ENCODE measurements at places on chromosomes 1 and 21.
A peak's percentile ranks its signal among the peaks of the same experiment; 100 is the strongest.

GRCh38 chr1:227560393-227561173 is 2.8 kb upstream of the ZNF678 start:
- DNase-seq = no peak

- no peak for DNase-seq
These were observed 403.0 kb upstream of the USP24 start for GRCh38 chr1:55618199-55618598.

DNA sequence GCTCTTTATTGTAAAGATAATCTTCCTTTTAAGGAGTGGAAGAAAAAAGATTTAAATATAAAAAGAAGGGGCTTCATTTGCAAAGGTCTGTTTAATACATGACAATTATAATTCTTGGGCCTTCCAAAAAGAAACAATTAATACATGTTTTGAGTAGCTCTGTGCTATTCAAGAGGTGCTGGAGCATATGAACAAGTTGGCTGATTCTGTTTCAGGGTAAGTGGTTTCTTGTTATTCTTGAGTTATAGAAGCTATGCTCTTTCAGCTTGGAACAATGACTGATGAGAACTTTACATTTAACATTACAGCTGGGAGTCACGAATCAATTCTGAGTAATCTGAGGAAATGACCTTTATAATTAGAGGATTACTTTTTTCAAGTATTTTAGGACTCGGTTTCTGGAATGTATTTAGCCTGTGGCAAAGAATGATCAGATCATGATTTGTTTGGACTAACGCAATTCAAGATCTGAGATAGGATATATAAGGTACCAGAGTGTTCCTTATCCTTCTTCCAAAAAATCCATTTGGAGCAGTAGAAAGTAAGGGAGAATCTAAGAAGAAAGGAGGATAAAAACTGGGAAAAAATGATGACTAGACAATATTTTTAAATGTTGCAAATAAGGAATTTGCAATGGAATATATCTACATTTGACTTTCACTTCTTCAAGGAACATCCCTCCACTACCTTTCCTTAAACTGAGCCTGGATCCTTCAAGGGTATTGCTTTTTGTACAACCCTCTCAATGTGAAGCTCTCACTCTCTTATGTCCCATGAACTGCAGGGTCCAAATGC is 77.1 kb upstream of the KCTD3 start:
- no peak for DNase-seq

GRCh38 chr1:248730507-248731335 is 24.8 kb downstream of the LYPD8 start:
- DNase-seq = no peak

DNA sequence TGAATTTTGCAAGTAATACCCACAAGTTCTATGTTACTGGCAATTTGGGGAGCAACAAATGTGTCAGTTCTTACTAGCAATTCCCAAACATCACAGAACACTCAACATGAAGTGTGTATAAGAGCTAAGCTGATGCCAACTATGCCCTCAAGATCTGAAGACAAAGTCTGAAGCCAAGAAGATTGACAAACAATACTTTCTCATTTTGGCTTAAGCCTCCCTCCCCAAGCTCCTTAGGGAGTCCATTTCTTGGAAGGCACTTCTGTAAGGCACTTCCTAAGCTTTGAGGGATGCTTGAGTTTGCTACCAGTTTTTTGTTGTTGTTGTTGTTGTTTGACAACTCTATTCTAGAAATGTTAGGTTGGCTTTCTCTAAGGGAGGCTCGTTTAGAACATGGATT is 154.4 kb upstream of the ZNF644 start:
- no peak for DNase-seq

DNA sequence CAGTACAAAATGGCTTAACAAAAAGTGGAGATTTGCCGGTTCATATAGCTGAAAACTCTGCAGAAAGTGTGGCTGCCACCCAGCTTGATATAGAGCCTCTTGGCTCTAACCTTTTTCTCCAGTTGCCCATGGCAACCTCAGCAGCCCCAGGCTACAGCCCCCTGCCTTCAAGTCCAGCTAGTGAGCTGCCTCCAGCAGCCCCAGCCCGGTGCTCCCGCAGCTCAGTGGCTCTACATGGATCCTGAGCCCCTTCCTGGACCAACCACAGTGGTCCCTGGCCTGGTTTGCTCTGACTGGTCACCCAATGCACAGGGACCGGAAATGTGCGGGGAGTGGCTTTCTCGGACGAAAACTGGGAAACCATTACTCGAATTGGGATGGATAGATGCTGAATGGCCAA is 13.3 kb upstream of the ATF3 start:
- no peak for DNase-seq

GRCh38 chr1:243917177-243917862 is 67.3 kb upstream of the AKT3 start:
- no peak for DNase-seq

- no peak for DNase-seq
These were observed 13.6 kb upstream of the GPR137B start for GRCh38 chr1:236128646-236129178.

- no peak for DNase-seq
These were observed 8.5 kb upstream of the EXO1 start for GRCh38 chr1:241839369-241839979.

- DNase-seq = no peak
These were observed 111.3 kb downstream of the HIVEP3 start for GRCh38 chr1:41807390-41807789.

- no peak for DNase-seq
These were observed 12.9 kb upstream of the LEMD1 start for GRCh38 chr1:205434738-205435137.

DNA sequence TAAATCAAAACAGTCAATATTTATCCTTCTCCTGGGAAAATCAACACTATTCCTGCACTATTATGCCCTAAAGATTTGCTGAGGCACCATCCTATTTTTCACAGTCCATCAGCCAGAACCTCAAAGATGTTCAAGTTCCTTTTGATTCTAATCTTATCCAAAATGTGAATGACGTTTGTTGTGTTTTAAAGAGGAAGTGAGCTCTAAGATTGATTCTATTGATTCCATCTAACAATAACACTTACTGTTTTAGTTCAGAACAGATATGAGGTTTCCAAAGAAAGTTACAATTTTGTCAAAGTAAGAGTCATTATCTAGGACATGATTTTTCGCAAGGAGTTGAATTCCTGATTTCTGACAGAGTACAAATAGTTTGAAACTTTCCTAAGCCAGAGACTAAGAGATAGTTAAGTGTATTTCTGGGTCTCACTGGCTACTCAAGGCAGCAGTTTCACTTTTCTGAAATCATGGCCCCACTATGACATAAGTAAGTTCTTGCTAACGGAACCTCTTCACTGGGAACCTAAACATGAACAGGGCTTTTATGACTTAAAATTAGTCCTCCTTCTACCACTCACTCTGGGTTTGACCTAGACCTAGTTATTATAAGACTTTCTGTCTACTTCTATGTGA is 84.7 kb downstream of the LHX9 start:
- DNase-seq = no peak

GRCh38 chr1:228919914-228920313 is 184.6 kb downstream of the RHOU start:
- DNase-seq = no peak

DNA sequence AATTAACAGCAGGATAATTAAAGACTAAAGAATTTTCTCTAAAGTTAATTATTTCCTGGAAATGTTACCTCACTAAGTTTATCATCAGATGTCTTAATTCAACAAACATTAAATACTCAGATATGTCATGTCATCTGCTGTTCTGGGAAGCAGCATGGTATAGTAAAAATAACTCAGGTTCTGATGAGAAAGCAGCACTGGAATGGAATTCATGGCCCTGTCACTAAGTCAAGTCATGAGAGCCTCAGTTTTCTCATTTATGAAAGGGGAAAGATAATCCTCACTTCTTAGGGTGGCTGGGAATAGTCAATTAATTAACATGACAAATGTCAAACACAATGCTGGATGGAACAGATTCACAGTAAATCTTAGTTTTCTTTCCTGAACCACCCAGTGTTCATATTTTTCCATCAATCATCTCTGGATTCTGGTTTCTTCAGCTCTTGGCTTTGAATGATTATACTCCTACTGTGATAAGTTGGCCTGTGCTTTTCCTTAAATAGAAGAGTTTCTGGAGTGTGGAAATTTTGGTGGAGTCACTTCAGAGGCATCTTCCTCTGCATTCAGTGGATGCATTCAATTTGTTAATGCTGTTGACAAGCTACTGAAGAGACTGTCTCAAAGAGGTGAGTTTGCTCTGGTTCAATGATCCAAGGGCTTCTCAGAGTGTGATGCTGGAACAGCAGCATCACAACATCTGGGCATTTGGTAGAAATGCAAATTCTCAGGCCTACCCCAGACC is 319.4 kb downstream of the KCNH1 start:
- no peak for DNase-seq

DNA sequence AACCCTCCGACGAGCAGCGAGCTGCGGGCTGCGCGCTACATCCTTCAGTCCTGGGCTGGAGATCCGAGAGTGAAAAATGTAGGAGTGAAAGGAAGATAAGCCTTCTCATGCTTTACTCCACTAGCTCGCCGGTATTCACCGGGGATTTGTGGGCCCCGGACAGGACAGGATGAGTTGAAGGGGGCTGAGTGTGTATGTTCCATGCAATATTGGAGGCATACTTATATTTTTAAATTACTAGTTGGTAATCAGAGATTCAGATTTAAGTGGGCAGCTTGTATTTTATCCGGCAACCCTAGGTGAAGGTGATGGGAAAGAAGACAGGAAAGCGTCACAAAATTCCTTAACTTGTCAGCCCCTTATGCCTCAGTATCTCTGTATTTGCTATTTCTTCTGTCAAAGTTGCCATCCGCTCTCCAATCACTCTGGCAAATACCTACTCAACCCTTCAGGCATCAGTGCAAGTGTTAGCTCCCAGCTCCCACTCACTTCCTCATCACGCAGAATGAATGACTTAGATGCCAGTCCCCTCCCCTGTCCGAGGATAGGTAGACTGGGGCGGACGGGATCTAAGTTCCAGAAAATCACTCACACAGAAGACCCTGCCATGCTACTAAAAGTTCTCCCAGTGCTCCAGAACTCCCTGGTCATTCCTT is 503 bp upstream of the PIGM start:
- DNase-seq = no peak

- no peak for DNase-seq
These were observed 66.0 kb downstream of the PLEKHA6 start for GRCh38 chr1:204293605-204294337.

DNA sequence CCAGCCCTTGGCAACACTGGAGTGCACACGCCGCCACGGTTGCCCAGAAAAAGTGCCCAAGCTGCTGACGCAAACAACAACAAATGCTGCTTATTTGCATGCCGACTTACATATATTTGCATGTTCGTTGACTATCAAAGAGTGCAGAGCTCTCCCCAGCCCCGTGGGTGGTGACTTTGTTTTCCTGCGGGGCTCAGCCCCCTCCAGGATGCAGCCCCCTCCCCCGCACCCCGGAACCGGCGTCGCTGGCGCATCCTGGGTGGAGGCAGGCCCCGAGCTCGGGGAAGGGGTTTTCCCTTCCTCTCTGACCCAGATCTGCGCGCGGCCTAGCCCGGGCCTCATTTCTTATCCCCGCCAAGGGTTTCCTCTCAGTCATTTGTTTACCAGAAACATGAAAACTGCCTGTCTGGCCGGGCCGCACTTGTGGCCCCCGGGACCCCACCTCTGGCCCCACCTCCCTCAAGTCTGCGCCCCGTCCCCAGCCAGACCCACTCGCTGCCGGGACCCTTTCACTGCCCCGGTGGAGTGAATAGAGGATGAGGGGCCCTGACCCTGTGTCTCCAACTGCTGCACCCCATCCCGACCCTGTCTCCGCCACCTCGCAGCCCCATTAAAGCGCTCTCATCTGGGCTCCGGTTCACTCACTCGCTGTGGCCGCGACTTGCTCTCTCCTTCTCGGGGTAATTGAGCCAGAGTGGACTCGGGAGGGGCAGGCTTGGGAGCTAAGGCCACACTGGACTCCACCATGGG is 5.5 kb downstream of the TNFRSF25 start:
- peak; percentile 66 for DNase-seq

DNA sequence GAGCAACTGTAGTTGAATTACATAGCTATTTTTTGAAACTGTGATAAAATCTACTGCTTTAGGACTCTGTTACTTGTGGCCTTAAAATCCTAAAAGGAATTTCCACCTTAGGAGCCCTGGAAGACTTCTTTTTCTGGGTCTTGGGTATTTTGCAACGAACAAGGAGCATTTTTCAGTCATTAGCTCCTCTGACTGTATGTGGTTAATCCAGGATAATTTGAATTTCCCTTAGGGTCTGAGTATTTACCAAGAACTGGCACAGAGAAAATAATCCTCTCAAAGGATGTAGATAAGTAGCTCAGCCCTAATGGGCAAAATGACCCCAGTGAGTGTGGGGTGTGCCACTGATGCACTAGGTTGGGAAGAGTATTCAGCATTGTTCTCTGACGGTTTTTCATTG is 170.4 kb downstream of the VAV3 start:
- no peak for DNase-seq

DNA sequence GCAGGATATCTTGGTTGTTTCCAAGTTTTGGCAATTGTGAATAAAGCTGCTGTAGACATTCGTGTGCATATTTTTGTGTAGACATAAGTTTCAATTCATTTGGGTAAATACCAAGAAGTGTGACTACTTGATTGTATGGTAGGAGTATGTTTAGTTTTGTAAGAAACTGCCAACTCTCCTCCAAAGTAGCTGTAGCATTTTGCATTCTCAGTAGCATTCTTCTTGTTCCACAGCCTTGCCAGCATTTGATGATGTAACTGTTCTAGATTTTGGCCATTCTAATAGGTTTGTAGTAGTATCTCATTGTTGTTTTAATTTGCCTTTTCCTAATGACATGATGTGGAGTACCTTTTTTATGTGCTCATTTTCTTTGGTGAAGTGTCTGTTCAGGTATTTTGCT is 38.6 kb upstream of the PLA2G4A start:
- no peak for DNase-seq

GRCh38 chr1:15500184-15501178 is 23.5 kb downstream of the CASP9 start:
- no peak for DNase-seq

DNA sequence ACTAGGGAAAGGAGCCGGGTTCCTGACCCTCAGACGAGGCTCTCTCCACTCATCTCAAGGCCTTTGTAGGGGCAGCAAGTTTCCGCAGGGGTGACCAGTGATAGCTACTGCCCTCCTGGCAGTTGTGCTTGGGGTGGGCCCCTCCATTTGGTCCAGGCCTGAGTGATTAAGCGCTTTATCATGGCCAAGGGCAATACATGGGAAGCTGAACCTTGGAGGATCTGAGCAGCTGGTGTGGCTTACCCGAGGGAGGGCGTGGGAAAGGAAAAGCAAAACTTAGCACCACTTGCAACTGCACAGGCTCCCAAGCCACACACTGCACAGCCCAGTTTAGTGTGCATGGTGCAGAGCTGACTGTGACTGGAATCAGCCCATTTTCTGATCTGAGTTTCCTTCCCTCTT is 47.8 kb downstream of the GADD45A start:
- DNase-seq = no peak

- DNase-seq = no peak
These were observed 131.0 kb upstream of the HMCN1 start for GRCh38 chr1:185603158-185603557.

DNA sequence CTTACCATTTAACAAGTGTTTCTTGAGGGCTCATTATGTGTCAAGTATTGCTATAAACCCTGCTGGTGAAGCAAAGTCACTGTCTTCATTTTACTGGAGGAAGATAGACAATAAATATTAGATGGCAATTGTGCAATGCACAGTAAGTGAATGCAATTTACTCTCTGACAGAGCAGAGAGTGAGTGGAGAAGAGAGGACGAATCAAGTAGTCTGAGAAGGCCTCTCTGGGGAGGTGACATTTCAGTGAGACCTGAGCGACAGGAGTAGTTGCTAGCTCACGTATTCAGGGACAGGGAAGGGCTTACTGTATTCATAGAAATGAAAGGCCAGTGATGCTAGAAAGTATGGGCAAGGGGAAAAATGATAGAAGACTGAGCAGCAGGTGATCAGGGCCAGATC is 1.2 kb upstream of the NMNAT2 start:
- DNase-seq = no peak

- DNase-seq = no peak
These were observed 17.6 kb upstream of the RCAN1 start for GRCh38 chr21:34632498-34632897.

Data from stimulated activated CD4-positive, alpha-beta T cell treated with anti-CD3 and anti-CD28 coated beads, Interleukin-12 subunit alpha, Interleukin-12 subunit beta, amount 100 ng/mL, for 48 hours (primary cell).